ENCODE measurements at places on chromosomes 16 and 17.

DNA sequence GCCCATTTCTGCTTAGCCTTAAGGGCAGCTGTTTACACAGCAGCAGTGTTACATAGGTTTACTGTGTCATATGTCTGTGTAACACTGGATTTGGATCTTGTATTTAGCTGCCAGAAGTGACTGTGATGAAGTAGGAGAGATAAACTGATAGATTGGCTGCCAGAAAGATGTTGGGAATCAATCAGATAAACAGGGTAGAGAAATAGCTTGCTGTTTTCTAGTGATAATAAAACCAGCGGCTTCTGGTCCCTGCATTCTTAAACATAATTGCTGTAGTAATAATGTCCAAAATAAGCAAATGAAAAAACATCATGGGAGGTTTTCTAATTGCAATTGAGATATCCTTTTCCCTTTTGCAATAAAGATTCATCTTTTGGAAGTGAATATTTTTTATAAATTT is 68.7 kb downstream of the AATF start:
- DNase-seq = no peak

DNA sequence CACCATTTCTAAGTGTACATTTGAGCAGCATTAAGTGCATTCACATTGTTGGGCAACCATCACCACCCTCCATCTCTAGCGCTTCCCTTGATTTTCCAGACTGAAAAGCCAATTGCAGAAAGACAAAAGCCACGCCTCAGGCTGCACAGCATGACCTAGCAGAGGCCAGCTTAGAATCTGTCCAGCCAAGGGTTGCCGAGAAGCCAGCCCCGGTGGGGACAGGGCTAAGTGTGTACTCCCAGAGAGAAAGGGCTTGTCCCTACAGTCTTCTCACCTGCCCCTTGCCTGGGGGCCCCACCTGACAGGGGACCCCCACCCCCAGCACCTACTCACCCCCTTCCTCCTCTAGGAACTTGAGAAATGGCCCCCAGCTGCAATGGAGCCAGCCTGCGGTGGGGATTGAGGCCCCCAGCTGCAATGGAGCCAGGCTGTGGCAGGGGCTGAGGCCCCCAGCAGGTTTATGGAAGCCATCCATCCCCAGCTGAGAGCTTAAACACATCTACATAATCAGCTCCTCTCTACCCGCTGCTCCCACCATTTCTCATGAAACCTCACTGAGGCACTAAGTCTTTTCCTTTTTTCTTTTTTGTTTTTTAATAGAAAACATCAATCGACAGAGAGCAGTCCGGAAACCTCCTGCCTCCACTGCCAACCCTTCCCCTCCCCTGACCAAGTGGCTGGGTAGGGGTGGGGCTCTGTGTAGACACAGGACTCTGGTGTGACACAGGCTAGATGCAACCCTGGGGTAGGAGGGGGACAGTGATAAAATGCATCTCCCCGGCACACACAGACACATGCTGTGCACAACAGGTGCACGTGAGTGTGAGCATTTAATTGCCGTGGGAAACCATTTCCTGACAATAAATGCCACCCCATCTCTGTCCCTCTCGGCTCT is 77.9 kb downstream of the CCT6B start:
- DNase-seq = no peak

DNA sequence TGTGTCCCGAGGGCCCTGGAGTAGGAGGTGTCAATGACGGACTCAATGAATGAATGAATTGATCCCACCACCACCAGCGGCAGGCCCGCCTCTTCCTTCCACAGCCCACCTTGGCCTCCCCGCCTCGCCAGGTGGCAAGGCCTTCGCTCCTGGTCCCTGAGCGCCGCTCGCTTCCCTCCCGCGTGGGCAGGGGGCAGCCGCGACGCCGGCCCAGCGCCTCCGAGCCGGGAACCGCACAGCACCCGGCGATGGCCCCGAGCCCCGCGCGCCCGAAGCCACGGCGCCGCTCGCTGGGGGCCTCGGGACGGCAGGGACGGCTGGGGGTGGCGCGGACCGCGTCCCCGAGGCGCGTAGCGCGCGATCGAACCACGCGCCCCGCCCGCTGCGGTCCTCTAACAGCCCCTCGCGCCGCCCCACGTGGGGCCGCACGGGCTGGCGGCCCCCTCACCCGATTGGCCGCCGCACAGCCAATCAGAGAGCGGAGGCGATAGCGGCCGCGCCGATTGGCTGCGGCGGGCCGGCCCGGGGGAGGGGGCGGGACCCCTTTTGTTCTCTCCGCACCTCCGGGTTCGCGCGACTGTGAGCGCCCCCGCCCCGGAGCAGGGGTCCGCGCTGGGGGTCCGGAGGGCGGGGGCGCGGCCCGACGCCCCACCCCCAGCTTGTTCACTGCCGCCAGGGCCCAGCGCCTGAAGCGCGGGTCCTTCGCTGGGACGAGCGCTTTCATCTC is 31.4 kb downstream of the ACTG1 start:
- DNase-seq = peak; percentile 74

DNA sequence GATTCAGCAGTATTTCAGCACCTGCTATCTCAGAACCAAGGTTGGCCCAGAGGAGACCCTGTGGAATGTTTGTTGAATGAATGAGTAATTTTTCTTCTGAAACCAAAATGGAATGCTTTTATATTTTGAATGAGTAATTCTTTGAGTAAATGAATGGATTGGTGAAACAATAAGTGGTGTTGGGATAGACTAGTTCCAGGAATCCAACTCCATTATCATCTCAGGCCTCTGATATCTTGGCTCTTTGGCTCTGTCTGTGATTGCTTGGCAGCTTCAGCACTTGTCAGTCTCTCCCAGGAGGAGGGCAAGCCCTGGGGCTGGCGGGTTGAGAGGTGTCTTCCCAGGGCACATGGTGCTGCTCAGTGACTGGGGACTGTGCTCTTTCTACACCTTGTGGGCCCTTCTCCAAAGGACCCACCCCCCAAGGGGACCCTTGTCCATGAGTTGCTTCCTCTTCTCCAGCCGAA is 284.4 kb upstream of the FOXF1 start:
- DNase-seq = no peak

- no peak for DNase-seq
Measured at GRCh38 chr16:51408357-51408756, 257.3 kb upstream of the SALL1 start.

GRCh38 chr17:53092072-53092471 is 730.7 kb upstream of the KIF2B start:
- DNase-seq = no peak

DNA sequence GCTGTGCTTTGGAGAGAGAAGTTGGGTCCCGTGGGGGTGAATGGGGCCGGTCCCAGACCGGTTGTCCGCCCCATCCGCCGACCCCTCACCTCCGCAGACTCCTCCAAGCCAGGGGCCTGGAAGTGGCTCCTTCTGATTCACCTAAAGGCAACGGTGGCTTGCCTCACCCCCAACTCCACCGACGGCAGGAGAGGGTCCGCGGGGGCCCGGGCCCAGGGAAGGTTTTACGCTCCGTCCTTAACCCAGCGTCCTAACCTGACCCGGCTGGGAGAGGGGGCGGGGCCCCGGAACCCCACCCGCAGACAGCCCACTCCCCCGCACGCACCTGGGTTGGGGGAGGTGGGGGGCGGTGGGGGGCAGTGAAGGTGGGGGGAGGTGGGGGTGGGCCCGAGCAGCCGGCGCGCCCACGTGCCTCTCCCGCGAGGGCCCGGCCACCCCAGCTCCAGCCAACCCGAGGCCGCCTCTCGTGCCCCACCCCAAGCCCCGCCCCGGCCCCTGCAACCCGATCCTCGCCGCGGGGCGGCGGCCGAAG is 12.7 kb upstream of the CD300A start:
- DNase-seq = peak; percentile 77

DNA sequence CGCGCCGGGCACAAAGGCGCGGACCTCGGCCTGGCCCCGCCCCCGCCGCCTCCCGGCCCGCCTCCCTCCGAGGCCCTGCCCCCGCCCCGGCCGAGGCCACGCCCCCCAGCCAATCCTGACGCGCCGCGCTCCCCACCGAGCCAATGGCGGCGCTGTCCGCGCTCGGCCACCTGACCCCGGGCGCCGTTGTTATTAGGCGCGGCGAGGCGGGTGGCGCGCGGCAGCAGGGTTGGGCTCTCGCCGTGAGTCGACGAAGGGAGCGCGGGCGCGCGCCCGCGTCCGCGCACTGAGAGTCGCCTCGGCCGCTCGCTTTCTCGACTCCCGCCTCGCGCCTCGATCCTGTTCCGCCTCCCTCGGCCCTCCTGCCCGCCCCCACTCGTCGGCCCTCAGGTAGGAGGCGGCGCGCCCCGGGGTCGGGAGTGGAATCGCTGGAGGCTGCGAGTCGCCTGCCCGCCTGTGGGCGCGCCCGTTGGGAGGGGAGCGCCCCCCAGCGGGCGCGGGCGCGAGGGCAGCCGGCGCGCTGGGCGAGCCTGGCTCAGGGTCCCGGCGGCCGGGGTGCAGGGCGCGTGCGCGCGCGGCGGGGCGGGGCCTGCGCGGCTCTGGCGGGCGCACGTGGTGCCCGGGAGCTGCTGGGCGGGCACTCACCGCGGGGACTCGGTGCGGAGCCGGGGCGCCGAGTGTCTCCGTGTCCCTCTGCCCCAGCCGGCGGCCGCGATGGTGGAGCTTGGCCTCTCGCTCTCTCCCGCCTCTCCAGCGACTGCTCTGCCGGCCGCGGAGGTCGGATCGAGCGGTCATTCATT is 405 bp upstream of the CBLN1 start:
- peak; percentile 27 for DNase-seq

GRCh38 chr16:5790512-5790911 is 692.9 kb upstream of the EEF2KMT start:
- DNase-seq = no peak

DNA sequence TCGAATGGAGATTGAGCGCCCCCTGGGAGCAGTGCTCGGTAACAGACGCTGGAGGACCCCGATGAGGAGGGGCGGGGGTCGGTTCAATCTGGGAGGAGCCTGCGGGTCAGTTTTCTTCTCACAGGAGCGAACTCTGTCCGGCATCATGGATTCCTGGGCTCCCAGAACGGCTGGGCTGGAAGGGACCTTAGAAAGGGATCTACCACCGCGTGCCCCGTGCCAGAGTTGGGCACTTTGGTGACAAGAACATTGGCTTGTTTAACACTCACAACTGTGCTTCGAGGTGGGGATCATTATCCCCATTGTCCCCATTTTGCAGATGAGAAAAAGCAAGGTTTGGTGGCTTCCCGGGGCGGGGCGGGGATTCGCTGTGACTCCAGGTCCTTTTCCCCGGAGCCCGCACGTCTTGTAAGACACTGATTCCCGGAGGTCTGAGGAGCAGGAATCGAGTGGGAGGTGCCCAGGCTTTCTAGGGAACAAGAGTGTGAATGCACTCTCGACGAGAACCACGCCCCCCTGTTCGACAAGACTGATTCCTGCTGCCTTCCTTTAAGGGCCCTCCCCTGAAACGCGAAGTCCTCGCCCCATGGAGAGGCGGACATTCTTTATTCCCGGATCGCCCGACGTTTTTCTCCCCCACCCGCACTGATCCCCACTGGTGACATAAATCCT is 1.5 kb upstream of the FBXL19 start:
- DNase-seq = peak; percentile 89

DNA sequence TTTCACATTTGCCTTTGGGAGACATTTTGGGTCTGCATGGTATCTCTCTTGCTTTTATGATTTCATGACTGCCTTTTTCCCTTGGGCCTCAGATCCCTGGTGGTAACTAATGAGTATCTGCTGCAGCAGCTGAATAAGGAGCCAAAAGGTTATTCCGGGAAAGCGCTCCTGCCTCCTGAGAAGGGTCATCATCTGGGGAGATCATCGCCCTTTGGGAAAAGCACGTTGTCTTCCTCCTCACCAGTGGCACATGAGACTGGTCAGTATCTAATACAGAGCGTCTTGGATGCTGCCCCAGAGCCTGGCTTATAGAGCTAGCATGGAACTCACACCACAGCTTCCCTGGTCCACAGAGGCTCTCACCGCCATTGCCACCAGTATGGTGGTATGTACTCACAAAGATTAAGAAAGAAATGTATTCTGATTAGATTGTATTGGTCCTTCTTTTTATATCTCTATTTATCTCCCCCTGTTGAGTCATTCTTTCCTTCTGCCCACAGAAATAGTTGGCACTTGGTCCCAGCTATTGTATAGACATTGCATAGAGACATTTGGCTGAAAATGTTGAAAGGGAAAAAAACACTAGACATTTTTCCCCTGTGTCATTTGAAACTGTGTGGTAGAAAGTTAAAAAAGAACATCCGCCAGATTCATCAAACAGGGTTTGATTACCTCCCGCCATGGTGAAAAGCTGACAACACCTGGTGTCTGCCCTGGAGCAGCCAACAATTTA is 8.4 kb downstream of the TPPP3 start:
- DNase-seq = no peak

GRCh38 chr17:30570191-30570590 is 93.0 kb downstream of the GOSR1 start:
- DNase-seq = no peak

DNA sequence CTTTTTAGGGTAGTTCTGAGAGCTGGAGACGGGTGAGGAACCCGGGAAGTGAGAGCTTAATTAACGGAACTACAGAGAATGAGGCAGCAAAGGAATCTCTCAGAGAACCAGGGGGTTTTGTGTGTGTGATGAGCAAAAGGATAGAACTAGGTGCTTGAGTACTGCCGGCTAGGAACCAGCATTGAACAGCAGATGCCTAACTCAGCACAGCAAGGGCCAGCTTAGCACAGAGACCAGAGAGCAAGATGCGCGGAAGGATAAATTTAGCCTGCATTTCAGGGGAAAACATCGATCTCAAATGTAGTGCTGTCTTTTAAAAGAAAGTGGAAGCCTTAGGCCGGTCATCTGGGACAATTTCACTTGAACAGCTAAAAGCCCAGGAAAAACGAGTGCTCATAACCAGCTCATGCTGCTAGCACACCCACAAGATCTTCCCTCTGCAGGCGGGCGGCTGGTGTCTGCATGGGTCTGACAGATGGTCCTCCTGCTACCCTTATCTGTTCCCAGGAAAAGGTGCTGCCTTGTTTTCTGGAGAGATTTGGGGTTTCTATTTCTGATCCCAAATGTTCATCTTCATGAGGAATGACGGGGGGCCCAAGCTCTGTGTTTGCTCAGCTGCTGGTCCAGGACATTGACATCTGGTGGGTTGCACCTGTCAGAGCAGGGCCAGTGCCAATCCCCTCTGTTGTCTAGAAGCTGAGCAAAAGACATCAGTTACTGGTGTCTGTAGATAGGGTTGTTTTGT is 103.9 kb downstream of the SOCS1 start:
- no peak for DNase-seq

DNA sequence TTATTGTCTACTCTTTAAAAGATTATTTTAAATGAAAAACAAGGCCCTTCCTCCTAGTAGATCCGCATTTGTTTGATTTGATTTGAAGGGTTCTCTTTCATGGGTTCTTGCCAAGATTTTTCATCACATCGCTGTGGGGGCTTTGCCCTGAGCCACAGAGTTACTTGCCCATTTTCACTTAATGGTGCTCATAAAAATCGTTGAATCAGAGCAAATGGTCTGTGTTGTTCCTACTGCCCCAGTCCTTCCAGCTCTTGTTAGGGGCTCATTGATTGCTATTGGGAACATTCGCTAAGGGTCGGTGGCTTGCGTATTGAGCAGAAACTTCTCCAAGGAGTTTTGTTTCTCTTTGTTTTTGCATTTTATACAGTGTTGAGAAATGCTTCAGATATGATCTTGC is 1023.4 kb upstream of the CDH8 start:
- no peak for DNase-seq
